ENCODE measurements at places on chromosomes 1 and 21.
A peak's percentile ranks its signal among the peaks of the same experiment; 100 is the strongest.

- DNase-seq: peak; percentile 33
These were observed 8.5 kb downstream of the GNG12 start for GRCh38 chr1:67824766-67825165.

- no peak for DNase-seq
These were observed at the start of gene SDC3 for GRCh38 chr1:30908696-30909364. SDC3 (minus strand) TSS chr1:30908758; CDS start chr1:30908586, 172 bp downstream.

DNA sequence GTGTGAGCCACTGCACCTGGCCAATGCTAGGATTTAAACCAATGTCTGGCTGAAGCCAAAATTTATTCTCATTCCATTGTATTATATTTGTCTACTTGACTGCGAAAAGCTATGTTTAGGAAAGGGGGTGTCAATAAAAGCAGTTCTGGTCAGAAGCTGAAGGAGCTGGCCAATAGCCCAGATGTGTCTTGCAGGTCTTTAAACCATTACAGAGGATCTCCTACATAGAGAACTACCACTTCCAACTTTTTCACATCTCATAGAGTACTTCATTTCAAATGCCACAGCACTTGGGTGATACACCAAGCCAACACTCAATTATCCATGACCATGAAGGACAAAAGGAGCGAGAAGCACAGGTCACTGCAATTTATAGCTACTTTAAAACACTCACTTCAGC is 2.5 kb downstream of the SYT11 start:
- no peak for DNase-seq

DNA sequence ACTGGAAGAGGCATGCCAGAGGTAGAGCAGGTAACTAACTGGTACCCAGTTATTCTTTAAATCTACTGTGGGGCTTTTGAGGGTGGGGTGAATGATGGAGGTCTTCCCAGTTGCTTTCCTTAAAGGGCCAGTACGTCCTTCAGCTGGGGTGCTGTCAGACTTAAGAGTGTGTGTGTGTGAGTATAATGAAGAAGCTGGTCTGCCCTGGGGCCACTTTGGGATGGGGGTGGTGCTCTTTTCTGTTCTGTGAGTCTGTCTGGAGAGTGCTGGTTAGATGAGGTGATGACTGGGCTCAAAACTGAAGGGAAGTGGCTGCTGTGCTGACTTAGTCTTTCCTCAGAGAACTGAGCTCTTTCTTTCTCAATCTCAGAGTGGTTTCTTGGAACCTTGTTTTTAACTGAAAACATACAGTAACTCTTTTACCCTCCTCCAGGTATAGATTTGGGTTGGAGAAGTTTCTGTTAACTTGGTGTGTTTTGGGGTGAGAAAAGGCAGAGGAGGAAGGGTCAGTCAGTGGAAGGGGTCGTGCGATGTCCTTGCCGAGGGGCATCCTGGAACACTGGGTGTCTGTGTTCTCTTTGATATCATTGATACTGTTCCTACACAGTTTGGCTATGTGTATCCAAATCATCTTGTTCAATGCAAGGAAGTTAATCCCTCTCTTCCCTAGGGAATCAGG is 746 bp downstream of the MACF1 start:
- DNase-seq: no peak

DNA sequence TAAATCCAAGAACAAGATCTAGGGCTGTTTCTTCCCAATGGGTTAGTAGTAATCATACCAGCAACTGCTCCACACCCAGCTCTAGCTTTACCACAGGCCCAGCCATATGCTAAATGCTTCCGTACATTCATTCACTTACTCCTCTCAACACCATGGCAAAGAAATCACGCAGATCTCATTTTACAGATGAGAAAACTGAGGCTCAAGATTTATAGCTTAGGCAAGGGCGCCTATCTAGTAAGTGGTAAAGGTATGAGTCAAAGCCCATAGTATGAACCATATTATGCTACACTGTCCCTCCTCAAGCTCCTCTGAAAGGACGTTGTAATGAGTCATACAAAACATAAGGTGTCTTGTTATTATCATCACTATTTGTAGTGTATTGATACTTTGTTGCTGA is 82.2 kb downstream of the NIBAN1 start:
- DNase-seq: no peak

DNA sequence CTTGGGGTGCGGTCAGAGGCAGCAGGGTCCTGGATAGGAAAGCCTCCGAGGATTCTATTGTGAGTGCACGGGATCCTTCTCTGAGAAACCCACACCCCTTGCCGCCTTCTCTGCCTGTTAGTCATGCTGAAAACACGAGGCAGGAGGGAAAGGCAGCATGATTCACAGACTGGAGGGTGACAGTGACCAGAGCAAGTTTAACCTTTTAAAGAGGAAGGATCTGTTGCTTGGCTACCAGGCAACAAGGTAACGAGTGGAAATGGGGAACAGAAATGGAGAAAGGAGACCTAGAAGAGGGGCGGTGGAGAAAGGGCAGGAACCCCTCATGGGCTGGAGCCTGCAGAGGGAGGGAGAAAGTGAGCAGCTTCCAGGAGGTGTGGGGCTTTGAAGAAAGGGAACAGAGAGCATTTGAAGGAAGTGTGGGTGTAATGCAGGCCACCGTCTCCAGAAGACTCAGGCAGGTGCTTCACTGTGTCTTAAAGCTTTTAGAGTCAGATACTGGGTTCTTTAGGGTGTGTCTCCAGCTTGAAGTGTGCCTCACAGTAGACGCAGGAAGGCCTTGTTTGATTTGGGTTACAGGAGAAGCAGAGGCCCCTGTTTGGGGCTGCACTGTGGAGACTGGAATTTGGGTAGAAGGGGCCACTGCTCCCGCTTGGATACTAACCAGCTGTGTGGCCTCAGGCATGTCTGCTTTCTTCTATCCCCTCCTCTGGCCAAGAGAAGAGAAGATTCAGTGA is 19.1 kb downstream of the OPTC start:
- DNase-seq: no peak

DNA sequence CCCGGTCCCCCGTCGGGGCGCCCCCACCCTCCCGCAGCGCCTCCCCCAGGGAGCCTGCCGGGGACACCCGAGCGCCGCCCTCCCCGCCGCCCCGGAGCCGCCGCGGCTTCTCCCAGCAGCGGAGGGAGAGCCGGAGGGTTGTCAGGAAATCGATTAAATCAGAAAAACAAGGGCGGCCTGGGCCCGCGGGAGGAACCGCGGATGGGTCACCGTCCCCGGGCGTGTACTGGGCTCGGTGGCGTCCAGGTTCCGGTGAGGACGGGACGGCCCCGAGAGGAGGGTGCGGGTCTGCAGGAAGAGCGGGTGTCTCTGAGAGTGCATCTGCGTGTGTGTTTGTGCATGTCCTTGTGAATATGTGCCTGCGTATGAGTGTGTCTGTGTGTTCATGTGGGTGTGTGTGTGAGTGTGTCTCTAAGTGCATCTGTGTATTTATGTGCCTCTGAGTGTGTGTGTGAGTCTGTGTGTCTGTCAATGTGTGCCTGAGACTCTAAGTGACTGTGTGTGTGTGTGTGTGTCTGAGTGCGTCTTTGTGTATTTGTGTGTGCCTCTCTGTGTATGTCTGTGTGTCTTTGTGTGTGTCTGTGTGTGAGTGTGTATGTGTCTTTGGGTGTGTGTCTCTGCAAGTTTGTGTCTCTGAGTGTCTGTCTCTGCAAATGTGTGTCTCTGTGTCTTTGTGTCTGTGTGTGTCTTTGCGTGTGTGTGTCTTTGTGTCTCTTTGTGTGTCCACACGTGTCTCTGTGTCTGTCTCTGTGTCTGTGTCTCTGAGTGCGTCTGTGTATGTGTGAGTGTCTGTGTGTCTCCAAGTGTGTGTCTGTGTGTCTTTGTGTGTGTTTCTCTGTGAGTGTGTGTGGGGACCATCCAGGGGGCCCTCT is 1.1 kb downstream of the SPSB1 start:
- DNase-seq: no peak

- no peak for DNase-seq
These were observed 684 bp downstream of the IFI16 start for GRCh38 chr1:159010391-159010790.

DNA sequence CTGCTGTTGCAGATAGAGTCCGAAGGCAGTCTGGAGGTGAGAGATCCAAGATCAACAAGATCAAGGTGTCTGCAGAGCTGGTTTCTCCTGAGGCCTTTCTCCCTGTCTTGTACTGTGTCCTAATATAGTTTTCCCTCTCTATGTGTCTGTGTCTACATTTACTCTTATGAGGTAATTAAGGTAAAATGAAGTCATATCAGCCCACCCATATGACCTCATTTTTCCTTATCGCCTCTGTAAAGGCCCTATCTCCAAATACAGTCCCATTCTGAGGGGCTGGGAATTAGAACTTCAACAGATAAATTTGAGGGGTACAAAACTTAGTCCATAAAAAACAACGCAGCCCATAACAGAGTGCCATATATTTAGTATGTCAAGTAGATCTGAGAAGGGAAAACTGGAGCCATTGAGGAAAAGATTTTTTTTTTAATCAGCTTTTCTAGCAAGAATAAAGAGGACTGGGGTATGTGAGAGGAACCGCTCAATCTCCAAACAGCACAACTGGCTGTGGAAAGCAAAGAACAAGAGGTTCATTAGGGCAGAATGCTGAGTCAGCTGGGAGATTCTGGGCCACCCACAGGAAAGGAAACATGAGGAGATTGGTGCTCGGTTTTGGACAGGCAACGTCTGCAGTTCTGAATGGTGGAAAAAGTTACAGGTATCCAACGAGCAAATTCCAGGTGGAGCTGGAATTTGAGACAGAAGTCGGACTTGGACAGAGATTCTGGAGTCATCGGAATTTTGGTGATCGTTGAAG is 65.7 kb downstream of the MAP3K21 start:
- DNase-seq: no peak

GRCh38 chr21:43571976-43572375 is 87.3 kb downstream of the HSF2BP start:
- no peak for DNase-seq

- DNase-seq: peak; percentile 8
These were observed 97.8 kb downstream of the FMN2 start for GRCh38 chr1:240189386-240189989.

Measured in NCI-H2171 (cell line).